Hepatic stellate cell (primary cell): ENCODE measurements at places on chromosomes 12 and 14.

GRCh38 chr14:101224356-101225156 is 321.0 kb upstream of the RTL1 start:
- DNase-seq: no peak

GRCh38 chr14:75359098-75359497 is 68.7 kb upstream of the JDP2 start:
- no peak for DNase-seq

DNA sequence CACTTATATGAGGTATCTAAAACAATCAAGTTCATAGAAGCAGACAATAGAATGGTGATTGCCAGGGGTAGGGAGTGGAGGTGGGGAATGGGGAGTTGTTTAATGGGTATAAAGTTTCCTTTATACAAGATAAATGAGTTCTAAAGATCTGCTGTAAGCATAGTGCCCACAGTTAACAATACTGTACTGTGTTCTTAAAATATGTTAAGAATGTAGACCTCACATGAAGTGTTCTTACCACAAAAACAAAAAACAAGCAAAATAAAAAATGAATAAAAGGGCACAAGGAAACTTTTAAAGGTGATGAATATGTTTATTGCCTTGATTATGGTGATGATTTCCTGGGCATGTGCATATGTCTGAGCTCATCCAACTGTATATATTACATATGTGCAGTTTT is 211.8 kb downstream of the MSRB3 start:
- no peak for DNase-seq

DNA sequence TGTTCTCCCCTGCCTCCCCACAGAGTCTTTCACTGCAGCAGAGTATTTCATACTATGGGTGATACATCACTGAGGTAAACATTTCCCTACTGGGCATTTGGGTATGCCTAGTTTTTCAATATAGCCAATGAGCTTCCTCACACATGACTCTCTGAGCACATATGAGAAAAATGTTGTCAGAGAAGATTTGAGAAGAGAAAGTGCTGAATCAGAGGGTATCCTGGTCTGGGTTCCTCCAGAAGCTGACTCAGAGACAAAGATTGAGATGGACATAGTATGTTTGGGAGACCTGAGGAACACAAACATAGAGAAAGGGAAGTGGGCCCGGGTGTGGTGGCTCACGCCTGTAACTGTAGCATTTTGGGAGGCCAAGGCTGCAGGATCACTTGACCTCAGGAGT is 12.6 kb downstream of the SLC8B1 start:
- DNase-seq: peak; percentile 88

DNA sequence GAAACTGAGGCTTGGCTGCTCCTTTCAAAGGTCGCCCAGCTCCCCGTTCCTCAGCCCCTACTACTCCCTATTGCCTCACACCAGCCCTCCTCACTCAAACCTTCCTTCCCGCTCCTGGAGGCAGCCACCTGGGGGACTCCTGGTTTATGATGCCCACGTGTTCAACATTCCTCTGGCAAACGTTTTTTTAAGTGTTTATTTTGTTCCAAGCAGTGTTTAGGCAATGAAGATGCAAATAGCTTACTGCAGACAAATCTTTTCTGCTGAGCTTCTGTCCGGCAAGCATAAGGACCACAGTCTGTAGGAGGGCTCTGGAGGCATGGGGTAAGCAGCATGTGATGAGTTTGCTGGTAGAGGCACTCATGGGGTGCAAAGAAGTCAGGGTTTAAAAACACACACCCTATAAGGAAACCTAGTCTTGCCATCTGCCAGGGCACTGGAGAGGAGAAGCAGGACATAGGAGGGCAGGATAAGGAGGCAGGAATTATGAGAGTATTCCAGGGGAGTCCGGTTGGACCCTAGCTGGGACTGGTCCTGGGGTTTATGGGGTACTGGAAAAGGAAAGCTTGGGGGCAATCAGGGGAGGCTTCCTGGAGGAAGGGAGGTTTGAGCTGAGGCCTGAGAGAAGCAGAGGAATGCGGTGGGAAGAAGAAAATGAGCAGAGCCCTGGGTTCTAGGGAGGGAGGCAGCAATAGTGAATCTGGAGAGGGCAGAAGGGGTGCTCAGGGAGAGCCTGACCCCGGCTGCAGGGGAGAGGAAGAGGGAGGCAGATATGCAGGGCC is 123.3 kb downstream of the NCOR2 start:
- DNase-seq: no peak

- no peak for DNase-seq
These were observed 398.9 kb upstream of the CCDC196 start for GRCh38 chr14:66087231-66087630.

- no peak for DNase-seq
These were observed 108.3 kb downstream of the SLC15A4 start for GRCh38 chr12:128715485-128715884.

GRCh38 chr12:85979641-85980040 is 105.5 kb downstream of the NTS start:
- no peak for DNase-seq

DNA sequence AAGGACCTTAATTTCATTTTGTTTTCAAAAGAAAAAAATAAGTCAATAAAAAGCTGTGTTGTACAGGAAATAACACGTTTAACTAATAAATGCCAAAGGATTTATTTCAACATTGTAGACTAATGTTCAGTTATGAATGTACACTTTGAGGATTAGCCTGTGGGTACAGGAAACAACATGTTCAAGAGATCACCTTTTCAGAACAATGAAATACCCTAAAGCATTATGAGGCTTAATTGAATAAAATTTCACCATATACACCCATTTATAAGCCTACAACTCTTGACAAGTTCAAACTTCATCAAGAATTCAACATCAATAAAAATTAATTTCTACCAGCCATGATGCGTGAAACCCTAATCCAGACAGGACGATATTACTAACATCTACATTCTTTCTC is 56.6 kb upstream of the SLC6A15 start:
- DNase-seq: no peak

GRCh38 chr14:104732931-104733681 is 9.1 kb downstream of the ADSS1 start:
- DNase-seq: no peak

- DNase-seq: peak; percentile 14
These were observed 9.3 kb downstream of the CCDC196 start for GRCh38 chr14:66495218-66496098.

GRCh38 chr14:95237958-95238340 is 80.6 kb upstream of the DICER1 start:
- DNase-seq: no peak

GRCh38 chr12:9749640-9750039 is 11.1 kb downstream of the CD69 start:
- no peak for DNase-seq

- DNase-seq: peak; percentile 16
These were observed 31.6 kb downstream of the TBC1D15 start for GRCh38 chr12:71871116-71871515.

DNA sequence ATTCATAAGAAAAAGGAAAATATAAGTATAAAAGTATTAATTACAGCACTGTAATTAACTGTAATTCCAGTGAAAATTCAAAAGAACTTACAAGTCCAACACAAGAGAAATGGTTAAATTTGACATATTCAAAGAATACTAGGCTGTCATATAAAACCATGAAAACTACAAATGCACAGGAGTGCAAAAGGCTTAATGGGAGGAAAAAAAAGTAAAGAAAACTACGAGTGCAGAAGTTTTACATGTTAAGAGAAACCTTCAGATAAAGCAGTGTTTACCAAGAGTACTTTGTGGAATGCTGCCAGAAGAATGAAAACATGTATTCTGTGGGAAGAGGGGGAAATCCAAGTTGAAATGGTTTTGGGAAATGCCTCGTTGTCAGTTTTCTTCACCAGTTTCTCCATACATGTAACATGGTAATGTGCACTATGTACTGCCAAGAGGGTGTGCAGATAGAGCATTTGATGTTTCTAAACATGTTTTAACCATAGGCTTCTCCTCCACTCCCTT is 9.1 kb downstream of the HEATR5A start:
- DNase-seq: no peak

DNA sequence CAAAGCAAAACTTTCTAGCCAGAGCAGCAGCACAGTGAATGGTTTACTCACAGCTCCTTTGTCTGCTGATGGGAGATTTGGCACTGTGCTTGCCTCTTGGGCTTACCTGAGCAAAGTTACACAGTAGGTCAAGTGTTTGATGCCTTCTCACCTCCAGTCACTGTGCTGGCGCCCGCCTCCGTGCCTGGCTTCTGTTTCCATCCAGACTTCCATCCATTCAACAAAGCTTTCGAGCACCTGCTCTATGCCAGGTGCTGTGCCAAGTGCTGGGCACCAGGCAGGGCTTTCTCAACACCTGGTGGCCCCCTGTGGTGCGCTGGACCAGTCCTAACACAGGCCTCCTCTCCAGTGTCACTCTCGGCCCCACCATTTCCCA is 199.2 kb upstream of the EEA1 start:
- no peak for DNase-seq

DNA sequence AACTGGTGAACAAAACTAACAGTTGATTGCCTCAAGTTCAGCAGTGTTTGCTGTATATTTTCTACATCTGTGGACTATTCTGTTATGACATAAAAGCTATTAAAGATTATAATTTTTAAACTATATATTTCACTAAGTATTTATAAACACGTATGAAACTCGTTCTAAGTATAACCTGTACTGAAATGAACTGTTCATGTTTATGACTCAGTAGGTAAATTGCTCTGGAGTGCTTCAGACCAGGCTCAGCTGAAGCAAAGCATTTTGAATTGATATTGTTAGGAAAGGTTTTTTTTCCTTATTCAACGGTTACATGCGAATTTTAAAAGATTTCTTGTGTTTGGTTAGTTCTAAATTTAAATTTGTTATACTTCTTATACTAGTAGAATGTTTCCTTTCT is 151.3 kb downstream of the RAD51B start:
- DNase-seq: no peak

DNA sequence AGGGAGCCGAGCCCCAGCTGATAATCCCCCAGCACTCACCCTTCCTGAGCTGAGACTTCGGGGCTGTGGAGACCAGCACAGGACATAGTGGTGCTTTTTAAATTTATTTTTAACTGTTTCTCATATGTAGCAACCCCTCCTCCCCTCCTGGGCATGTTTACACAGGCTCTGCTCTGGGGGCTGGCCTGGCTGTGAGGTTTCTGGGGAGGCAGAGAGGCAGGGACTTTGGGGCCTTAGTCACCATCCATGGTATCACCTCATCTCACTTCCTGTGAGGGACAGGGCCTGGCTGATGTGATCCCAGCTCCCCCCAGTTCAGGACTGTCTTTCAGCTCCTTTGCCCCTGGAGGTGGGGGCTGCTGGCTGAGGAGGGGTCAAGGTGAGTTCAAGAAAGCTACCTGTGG is 20.4 kb downstream of the VASH1 start:
- DNase-seq: no peak

- DNase-seq: peak; percentile 6
These were observed 1.0 kb upstream of the SINHCAF start for GRCh38 chr12:31326736-31327659.

DNA sequence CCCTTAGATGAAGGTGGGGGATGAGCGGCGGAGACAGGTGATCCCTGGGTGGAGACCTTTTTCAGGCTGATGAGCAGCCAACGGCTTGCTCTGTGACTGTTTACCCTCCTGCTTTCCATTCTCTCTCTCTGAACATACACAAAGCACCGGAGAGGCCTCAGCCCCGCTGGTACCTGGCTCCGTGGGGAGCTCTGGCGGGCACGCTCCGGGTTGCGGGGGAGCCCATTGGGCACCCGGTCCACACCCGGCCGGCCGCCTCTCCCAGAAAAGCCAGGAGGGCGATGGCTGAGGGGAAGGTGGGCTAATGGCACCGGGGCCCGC is 545 bp downstream of the SMARCC2 start:
- no peak for DNase-seq

DNA sequence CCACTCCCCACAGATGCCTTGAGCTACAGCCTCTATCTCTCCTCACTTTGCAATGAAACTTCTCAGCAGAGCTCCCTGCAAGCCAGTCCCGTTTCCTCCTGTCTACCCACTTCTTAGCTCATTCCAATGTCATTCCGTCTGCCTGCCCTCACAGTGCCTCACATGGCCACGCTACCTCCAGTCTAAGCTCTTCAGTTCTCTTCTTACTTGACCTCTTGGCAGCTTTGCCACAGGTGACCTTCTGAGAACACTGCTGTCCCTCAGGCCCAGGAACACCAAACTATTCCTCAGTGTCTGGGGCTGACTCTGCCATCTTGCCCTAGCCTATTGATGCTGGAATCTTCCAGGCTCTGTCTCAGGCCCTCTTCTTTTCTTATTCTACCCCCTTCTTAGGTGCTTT is 110.1 kb downstream of the EGLN3 start:
- no peak for DNase-seq

DNA sequence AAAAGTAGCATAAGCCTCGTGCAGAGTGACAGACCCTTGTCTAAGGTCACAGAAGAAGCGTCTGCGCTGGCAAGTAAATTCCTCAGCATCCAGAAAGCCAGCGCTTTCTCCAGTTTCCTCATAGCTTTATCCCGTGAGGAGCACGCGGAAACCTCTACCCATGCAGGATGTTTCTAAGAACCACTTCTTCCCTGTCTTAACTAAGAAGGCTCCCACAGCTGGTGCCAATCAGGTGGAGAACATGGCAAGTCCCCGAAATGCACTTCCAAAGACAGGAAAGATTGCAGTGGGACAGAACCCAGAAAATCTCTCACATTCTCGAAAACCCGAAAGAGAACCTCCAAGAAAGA is 968 bp upstream of the ARID4A start:
- DNase-seq: peak; percentile 22

- no peak for DNase-seq
These were observed 151.6 kb downstream of the FOXA1 start for GRCh38 chr14:37443461-37443860.

GRCh38 chr12:94760786-94761185 is 110.4 kb upstream of the TMCC3 start:
- no peak for DNase-seq

DNA sequence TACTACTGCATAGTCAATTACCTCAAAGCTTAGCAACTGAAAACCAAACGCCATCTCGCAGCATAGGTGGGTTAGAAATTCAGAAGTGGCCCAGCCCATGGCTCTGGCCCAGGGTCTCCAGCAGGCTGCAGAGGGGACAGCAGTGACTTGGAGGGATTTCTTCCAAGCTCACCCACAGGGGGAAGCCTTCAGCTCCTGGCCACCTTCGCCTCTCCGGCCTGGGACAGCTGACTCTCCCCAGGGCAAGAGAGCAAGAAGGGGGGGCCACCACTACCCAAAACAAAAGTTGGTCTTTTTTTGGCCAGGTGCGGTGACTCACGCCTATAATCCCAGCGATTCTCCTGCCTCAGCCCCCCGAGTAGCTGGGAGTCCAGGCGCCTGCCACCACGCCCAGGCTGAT is 32.2 kb upstream of the ANKRD9 start:
- DNase-seq: no peak

DNA sequence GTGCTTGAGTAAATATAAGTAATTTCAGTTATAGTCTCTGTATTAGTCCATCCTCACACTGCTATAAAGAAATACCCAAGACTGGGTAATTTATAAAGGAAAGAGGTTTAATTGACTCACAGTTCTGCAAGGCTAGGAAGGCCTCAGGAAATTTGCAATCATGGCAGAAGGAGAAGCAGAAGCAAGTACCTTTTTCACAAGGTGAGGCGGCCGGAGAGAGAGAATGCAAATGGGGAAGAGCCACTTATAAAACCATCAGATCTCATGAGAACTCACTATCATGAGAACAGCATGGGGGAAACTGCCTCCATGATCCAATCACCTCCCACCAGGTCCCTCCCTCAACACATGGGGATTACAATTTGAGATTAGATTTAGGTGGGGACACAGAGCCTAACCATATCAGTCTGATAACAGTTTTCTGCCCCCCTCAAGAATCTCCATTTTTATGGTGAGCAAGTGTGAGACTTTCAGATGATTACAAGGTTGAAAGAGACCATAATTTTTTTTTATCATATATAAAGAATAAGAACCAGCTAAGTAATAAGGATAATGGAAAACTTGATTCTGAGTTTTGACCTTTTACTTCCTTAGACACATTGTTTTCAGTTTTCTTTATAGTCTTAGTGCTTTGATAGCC is 35.6 kb downstream of the LEMD3 start:
- no peak for DNase-seq
